Astrocyte of the hippocampus (primary cell): ENCODE measurements at places on chromosomes 16 and 17.

- DNase-seq: peak; percentile 94
Observed at GRCh38 chr17:39757931-39758873, 20.5 kb downstream of the GRB7 start.

- no peak for DNase-seq
Observed at GRCh38 chr17:37413875-37414519, 7.3 kb downstream of the TADA2A start.

DNA sequence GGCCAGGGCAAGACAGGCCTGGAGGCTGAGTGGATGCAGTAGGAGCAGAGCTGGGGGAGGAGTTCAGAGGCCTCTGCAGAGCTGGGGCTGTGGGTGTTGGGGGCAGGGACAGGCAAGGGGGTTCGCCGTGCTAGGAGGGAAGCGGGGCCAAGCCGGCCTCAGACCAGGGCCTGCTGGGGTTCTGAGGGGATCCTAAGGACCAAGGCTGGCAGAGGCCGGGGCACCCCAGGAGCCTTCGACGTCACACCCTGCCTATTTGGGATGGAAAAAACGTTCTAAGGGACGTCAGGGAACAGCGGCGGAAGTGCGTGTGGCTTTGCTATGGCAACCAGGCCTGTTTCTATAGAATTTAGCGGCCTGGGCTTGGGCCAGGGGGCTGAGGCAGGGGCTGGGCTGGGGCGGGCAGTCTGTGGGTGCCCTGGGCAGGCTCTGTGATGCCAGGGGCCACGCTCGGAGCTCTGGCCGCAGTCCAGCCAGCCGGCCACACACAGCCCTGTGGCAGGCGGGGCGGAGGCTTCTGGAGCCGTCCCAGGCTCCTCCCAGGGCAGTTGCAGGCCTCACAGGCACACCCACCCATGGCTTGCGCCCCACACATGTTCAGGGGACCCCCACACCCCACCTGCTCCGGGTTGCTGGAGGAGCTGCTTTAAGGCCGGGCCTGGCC, 3.7 kb downstream of the TRAF7 start:
- peak; percentile 91 for DNase-seq

DNA sequence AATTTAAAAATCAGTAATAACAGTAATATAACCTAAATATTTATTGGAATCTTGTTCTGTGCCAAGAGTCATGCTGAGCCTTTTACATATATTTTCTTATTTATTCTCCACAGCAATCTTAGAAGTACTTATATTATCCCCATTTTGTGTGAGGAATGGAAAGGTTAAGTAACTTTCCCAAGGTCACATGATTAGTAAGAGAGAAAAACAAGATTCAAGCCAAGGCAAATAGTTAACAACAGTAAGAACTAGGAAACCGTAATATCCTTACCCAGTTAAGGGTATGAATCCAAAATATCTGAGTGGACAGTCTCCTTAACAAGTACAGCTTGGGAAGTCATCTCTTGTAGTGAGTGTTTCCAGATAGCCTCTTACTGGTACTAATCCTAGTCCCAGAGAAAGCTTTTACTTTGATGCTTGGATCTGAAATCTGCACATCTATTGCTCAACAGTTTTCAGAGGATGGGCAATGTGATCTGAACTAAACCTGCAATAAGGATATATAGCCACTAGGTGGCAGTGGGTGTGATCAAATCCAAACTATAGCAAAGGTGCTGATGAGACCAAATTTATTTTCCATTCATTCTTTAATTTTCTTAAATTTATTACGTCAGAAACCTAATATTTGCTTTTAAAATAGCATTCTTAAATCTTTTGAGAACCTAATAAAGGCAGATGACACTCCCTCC, 23.3 kb downstream of the SHISA6 start:
- no peak for DNase-seq

DNA sequence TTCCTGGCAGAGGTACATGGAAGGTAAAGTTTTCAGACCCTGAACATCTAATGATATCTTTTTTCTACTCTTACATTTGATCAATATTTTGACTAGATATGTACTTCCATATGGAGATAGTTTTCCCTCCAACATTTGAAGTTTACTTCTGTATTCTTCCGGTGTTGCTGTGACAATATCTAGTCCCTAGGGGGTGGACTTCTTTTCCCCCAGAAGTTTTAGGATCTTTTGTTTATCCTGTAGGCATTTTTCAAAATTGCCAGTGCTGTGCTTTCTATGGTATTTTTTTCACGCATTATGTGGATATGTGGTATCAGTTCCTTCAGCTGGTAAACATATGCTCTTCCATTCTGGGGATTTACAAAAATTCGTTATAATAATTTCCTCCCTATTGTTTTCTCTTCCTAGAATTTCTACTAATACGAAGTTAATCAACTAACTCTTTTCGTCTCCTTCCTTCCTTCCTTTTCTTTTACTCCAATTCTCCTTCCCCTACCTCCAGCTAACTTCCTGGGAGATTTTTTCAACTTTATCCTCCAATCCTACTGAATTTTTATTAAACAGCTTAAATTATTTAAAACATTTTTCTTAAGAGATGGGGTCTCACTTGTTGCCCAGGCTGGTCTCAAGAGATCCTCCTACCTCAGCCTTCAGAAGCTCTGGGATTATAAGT, 26.1 kb upstream of the ZNHIT3 start:
- no peak for DNase-seq

GRCh38 chr17:66432411-66432957, 130.1 kb downstream of the PRKCA start:
- DNase-seq: no peak

DNA sequence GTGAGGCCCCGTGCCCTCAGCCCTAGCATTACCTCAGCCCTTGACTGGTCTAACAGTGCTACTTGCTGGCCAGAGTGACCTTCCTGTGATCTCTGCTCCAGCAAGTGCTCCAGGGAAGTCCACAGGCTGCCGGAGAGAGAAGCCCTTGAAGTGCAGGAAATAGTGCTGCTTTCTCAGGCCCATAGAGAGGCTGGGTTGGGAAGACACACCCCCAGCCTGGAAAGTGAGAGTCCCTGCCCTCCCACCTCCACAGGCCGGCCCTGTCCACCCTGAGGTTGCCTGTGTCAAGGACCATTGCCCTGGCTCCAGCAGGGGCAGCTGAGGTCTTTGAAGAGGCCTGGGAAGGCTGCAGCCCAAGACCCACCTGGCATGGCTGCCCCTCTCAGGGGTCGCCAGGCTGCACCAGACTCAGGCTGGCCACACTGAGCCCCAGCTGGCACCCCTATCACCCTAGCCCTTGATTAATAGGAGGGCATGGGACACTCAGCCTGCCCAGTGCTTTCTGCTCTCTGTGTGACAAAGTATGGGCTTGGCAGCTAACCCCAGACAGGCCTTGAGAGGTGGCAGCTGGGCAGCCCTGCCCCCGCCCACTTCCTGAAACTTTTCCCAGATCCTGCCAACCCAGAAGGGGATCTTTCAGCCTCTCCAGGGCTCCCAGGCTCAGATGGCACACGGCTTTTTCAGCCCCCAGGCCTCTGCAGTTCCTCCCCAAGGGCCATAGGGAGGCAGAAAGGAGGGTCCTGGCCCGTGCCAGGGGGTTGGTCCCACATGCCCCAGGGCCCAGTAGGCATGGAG, 21.7 kb downstream of the ATP6V0D1 start:
- DNase-seq: no peak

DNA sequence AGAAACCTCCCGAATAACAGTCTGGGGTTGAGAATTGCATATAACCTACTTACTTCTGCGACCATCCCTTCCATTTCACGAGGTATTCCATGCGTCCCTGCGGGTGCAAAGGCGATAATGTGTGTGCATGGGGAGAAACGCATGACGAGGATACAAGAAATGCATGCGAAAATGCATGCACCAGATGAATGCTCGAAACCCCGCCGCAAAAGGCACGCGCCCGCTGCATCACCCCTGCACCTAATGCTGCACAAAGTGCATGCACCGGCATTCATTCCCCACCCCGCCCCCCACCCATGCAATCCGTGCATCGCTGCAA, 474 bp downstream of the CBX8 start:
- no peak for DNase-seq

- no peak for DNase-seq
Observed at GRCh38 chr17:4936436-4936835, 3.4 kb downstream of the SLC25A11 start.

- DNase-seq: no peak
Observed at GRCh38 chr16:66653581-66654350, 42.8 kb downstream of the CMTM4 start.

GRCh38 chr16:67111951-67112444, 2.3 kb downstream of the PHAF1 start:
- no peak for DNase-seq

DNA sequence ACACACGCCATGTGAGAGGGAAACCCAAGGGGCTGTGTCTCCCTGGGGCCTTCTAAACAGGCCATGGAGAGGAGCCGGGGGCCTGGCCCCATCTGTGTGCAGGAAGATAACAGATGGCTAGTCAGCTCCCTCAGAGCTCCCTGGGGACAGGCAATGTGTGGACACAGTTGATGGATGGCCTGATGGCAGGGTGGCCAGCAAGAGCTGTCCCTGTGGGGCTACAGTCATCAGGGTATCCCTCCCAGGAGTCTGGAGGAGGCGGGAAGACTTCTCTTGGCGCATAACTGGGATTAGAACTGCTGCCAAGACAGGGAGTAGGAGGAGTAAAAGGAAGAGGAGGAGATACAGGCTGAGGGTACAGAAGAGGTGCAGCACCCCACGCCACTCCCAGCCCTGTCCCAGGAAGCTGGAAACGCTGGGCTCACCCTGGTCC, 17.3 kb downstream of the MYO18A start:
- DNase-seq: no peak

DNA sequence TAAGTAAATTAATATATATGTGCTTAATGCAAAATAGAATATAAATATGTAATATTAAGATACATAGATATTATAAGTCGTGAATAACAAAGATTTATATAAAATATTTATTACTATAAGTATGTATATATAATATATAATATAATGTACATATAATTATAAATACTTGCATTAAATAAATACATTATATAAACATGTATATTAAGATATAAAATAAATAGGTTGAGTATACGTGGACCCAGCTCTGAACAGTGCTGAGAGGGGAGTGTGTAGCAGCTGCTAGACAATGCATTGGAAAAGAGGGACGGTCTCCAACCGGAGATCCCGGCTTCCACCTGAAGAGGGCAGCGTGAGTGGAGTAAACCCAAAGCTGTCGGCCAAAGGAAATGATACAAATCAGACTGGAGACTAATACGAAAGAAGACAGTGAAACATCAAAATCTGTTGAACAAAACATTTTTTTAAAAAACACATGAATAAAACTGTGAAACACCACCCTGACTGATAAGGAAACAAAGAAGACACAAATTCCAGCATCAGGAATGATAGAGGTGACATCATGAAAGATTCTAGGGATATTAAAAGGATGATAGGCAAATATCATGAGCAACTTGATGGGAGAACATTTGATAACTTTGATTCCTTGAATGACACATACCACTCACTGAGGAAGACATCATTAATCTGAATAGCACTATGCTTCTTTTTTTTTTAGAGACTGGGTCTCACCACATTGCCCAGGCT, 125.4 kb upstream of the CHMP6 start:
- peak; percentile 80 for DNase-seq

DNA sequence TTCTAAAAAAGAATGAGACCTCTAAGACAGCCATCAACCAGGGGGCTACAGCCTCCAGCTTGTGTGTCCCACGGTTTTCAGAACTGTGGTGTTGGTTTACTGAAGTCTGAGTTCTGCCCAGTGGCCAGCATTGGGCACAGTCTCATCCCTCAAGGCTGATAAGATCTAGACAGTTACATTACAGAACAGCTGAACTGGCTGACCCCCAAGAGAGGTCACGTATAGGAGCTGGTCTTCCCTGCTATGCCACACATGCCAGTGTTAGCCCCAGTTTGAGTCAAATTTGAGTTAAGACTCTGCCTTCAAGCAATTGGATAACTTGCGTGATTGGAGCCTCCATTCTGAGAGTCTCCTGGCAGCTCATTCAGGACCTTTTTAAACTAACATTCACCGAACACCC, 14.8 kb upstream of the NUP93 start:
- DNase-seq: no peak

GRCh38 chr16:67530013-67530939, 1.6 kb downstream of the RIPOR1 start:
- DNase-seq: peak; percentile 93
